ENCODE measurements at places on chromosomes 5 and 9.

DNA sequence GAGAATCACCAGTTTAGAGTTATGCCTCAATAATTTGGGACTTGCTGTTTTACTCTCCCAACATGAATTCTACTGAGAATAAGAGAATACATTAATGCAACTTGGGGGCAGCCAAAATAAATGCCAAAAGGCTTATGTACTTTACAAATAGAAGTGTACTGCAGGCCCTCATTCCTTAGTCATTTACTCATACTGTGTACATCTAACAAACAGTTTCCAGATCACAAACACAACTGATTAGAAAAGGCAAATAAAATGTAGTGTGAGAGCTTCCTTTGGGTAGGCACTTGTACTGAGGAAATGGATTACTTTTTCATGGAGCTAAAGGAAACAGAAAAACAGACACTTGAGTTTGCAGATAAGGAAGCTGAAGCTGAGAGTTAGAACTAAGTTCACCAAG is 12.6 kb downstream of the ANKDD1B start:
- DNase-seq: no peak

- no peak for DNase-seq
Observed at GRCh38 chr9:107683566-107683965, 194.0 kb upstream of the KLF4 start.

- DNase-seq: no peak
Observed at GRCh38 chr5:35920890-35921289, 17.5 kb downstream of the CAPSL start.

DNA sequence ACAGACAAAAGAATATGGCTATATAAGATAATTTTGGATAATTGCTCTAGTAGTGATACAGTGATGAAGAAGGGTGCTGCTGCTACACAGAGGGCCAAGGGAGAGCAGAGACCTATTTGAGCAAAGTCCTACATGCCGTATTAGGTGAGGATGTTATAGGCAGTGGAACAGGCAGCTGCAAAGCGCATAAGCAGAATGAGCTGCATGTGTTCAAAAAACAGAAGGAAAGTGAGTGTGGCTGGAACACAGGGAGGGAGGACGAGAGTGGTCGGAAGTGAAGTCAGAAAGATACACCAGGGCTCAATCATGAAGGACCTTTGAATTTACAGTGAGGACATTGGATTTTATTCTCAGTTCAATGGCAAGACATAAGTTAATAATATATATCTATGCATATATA is 35.4 kb downstream of the ITGA2 start:
- DNase-seq: no peak

- DNase-seq: no peak
Observed at GRCh38 chr5:152256580-152256979, 148.5 kb downstream of the NMUR2 start.

GRCh38 chr9:97511655-97512427 is 10.4 kb downstream of the TMOD1 start:
- no peak for DNase-seq

DNA sequence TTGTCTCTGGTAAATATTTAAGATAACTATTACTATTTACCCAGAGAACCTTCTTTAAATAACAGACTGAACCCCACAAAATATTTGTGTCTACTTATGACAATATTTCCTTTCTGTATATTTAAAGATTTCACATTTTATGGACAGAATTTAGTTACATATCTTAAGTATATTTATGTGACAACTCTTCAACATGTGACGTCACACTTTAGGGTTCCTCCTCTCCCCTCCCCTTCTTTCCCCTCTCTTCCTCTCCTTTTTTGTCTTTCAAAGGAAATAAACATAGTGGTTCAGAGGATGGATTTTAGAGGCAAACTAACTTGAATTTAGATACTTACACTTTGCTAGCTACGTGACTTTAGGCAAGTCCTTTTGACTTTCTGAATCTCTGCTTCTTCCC is 655.6 kb upstream of the NUDT12 start:
- DNase-seq: no peak

DNA sequence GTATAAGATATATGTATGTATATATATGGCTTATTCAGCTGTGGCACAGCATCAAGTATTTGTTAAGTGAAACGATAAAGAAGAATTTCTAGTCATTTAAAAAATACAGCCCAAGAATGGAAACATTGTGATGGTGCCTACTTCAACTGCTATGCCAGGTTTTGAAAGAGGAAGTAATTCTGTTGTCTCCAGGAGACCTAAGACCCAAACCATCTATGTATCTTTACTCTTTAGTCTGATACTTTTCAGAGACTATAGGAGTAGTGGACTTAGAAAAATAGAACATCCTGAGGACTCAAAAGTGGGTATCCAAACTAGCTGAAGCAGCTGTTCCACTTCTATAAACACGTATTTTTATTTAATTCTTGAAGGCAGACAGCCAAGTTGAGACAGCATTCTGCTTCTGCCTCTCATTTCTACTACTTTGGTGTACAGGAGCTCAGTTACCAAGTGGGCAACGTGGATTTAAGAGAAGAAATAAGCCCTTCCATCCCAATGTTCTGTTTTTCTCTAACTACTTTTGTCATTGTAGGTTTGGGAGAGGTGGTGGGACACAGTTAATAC is 110.7 kb downstream of the RPS23 start:
- no peak for DNase-seq

GRCh38 chr9:136981588-136982231 is 1.1 kb upstream of the LCNL1 start:
- DNase-seq: no peak

- DNase-seq: no peak
Observed at GRCh38 chr9:102035929-102036328, 297.5 kb upstream of the GRIN3A start.

DNA sequence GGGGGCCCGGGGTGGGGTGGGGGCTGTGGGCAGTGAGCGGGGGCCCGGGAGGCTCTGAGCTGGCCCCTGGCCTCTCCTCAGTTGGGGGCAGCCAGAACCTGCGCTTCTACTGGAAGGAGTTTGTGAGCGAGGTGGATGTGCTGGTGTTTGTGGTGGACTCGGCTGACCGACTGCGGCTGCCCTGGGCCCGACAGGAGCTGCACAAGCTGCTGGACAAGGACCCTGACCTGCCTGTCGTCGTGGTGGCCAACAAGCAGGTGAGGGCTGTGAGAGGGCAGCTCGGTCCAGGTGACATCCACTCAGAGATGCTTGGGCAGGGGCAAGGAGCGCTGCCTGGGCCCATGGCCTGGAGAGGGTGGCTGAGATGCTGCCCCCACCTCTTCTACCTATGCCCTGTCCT is 3.4 kb downstream of the ARL10 start:
- no peak for DNase-seq

GRCh38 chr9:136655536-136656182 is 7.1 kb upstream of the EGFL7 start:
- no peak for DNase-seq

GRCh38 chr9:6415266-6415665 is 2.3 kb downstream of the UHRF2 start:
- no peak for DNase-seq

- no peak for DNase-seq
Observed at GRCh38 chr9:68822596-68823165, 117.6 kb downstream of the PIP5K1B start.

DNA sequence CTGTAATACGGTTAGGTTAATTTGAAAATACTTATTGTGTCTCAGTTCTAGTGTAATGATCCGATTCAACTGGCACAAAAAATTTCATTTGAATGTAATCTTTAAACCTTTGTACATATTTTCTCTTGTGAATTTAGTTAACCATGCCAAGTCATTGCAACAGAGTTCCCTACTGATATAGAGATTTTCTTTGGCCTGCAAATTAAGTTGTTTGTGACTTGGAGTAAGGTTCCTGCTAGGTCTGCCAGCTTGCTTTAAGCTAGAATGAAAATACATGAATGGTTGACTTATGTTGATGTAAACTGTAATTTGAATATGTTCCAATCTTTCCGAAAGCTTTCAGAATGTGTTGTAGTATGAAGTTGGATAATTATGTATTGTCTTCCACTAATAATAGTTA is 1004.1 kb upstream of the EDIL3 start:
- no peak for DNase-seq

GRCh38 chr9:18350036-18350435 is 123.9 kb upstream of the ADAMTSL1 start:
- no peak for DNase-seq

DNA sequence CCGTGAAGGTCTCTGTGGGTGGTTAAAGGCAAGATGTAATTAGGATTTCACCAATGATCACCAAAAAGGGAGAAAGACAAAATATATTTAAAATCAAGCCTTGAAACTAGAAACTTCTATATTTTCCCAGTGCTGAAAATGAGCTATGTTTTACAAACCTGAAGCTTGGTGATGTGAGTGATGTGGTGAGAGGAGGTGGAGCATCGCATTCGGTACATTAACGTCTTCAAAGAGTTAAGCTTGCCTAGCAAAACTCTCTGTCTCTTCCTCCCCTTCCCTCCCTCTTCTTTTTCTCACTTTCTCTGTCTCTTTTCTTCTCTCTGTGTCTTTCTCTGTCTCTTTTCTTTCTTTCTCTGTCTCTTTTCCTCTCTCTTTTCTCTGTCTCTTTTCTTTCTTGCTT is 347.3 kb upstream of the IRX2 start:
- no peak for DNase-seq

DNA sequence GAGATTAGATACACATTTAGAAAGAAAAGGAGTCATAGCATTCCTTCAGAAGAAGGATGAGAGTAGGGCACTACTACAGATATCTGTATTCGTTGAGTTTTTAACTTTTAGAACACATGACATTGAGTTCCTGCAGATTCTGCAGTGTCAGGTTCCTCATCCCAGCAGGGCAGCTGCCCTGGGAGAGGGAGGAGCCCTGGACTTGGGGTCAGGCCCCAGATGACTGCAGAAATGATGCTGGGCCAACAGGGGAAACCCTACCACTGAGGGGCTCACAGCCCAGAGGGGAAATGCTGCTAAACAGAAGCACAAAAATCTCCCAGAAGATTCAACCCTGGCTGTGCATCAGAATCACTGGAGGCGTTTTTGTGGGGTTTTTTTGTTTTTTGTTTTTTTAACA is 68.9 kb upstream of the TAF1L start:
- no peak for DNase-seq

- DNase-seq: no peak
Observed at GRCh38 chr5:122067390-122067789, 10.7 kb downstream of the LOX start.

DNA sequence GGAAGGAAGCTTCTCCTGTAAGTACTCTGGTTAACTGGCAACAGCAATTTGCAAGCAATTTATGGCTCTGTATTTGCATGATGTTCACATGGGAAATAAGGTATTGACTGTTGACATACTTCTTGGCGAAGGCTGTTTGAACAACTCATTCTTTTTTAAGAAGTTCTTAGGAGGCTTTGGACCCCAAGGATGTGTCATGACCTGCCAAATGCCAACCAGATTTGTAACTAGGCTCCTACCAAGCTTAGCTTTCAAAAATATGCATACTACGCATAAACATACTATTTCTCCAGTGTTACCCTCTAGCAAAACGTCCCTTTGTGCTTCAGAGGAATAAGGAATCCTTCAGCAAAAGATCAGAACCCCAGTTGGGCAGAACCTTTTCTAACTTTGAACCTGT is 165.2 kb upstream of the MSX2 start:
- no peak for DNase-seq

GRCh38 chr5:14806456-14806855 is 65.1 kb downstream of the ANKH start:
- peak; percentile 88 for DNase-seq

DNA sequence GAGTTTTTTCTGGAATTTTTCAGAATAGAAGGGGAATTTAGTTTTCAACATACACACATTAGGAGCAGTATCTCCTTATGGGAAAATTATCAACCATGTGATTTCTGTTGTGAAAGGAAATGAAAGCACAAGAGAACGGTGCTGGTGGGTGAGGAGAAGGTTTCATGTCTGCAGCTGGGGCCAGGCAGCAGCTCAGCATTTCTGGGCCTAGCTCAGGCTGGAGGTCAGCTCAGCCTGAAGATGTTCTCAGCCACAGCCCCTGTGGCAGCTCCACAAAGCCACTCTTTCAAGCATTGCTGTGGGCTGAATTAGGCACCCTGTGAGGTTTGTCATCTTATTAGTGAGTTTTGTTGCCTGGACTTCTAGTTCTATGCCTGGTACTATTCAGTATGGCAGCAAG is 90.3 kb downstream of the DIRAS2 start:
- DNase-seq: no peak

DNA sequence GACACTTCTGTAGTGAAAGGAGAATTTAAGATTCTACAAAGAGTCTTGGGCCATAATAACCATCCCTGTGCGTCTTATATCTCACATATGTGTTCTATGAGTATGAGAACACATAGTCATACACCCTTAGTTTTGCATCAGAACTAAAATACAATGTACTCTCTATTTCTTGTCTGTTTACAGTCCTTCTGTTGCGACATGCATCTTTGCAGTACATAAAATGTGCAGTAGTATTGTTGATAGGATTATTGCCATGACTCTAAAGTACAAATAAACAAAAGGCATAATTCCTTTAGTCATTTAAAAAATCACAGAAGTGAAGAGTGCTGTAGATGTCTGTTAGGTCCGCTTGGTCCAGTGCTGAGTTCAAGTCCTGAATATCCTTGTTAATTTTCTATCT is 201.9 kb downstream of the NR3C1 start:
- no peak for DNase-seq

- DNase-seq: peak; percentile 60
Observed at GRCh38 chr5:95530416-95530815, 24.4 kb downstream of the SKIC3 start.

DNA sequence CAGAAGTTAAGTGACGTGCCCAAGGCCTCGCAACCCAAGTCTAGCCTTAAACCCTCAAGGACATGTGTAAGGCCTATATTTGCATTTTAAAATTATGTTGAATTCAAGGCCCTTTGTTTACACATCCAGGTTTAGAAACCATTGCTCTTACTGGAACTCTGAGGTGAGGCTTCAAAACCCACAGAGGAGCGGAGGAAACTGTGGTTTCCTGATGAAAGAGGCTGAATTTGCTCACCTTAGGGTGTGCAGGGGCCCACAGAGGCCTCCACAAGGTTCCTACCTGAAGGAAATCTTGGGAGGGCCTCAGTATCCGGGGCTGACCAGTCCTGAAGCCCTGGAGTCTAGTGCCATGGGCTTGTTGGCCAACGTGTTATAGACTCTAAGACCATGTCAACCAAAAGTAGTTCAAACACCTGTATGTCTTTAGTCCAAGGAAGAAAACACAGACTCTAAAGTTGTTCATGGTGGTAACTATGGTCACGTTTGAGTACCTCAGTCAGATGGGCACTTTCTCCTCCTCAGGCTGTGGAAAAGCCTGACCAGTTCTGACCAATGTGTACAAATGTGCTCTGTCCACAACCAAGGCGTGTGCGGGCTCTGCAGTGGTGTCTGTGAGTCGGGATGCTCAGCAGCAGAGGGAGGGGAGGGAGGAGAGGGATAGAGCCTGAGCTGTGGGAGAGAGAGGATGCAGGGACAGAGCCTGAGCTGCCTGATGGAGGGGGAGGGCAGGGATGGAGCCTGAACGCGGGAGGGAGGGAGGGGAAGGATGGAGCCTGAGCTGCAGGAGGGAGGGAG is 124.6 kb upstream of the ERCC6L2 start:
- no peak for DNase-seq

GRCh38 chr5:172868924-172869591 is 35.0 kb downstream of the ERGIC1 start:
- DNase-seq: peak; percentile 86

- DNase-seq: no peak
Observed at GRCh38 chr5:39025456-39025855, 48.7 kb downstream of the RICTOR start.
